ENCODE measurements at places on chromosomes 5 and 9. TPM values are rescaled to one million over a fixed set of nuclear protein-coding genes. Genes with fewer than 3 reads are reported as not detected.

PLAC8L1 gene
- not detected for total RNA-seq

- no peak for DNase-seq
Observed at GRCh38 chr5:5886812-5887486, 464.5 kb downstream of the ICE1 start.

GRCh38 chr9:14170392-14170931 is 143.5 kb downstream of the NFIB start:
- DNase-seq, result no peak

DNA sequence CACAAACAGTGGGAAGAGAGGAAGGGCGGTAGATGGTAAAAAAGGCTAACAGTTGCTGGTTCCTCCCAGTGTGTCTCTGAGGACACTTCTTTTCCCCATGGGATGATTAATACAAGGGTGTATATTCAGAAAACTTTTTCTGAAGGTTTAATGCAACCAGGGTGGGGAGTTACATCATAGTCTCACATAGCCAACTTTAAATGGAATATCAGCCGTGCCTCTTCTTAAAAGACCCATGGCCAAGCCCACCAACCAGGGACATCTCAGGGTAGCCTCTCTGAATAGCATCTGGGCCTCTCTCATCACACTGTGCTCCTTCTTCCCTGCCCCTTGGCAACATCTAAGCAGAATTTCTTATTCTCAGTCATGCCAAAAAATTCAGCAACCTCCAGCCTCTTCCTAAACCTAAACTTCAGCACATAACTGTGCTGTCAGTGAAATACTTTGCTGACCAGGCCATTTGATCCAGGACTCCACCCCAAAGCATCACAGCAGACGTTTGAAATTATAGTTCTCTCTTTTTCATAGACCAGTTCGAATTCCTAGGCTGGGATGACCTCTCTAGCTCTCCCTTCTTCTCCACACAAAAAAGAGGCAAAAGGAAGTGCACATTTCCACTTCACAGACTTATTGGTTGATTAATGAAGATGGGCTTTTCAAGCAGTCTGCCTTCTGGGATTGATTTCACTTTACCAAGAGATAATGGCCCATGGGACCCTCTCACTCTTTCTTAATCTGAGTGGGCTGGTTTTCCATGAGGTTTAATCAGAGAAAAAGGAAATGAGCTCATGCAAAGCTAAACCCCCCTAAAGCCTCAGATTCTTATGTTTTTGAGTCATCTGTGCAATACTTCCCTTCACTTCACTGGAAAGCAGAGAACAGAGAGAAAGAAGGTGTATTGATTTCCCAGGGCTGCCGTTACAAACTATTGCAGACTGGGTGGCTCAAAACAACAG is 85.1 kb upstream of the RAI14 start:
- DNase-seq, result no peak

- DNase-seq, result no peak
Observed at GRCh38 chr5:117713585-117714198, 1139.1 kb upstream of the SEMA6A start.

Data from ovary (tissue), 10 donors.